Karpas-422 (cell line): ENCODE measurements at places on chromosomes 4 and X.

- DNase-seq: peak; percentile 71
These were observed at the start of gene PLXNA3 for GRCh38 chrX:154458116-154458953. Gene PLXNA3 (plus strand): TSS chrX:154458281. CDS start chrX:154460184, 1,903 bp downstream.

- DNase-seq: no peak
These were observed 53.3 kb downstream of the SLC4A4 start for GRCh38 chr4:71392109-71392508.

DNA sequence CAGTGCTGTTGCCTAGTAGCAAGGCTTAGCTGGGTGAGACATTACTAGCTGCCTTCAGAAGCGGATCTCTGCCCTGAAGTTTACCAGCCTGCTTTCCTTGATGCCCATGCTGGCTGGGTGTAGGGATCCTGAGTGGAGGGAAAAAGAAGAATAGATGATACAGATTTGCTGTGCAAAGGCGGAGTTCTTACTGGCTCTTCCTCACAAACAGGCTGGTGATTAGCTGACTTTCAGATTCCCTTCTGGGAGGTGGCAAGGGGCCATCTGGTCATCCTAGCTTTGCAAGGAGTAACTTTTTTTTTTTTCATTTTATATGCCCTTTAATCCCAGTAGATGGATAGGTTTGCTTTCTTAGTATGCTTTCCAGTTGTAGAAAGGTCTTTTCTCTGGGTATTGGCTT is 44.8 kb downstream of the SMARCA5 start:
- no peak for DNase-seq

DNA sequence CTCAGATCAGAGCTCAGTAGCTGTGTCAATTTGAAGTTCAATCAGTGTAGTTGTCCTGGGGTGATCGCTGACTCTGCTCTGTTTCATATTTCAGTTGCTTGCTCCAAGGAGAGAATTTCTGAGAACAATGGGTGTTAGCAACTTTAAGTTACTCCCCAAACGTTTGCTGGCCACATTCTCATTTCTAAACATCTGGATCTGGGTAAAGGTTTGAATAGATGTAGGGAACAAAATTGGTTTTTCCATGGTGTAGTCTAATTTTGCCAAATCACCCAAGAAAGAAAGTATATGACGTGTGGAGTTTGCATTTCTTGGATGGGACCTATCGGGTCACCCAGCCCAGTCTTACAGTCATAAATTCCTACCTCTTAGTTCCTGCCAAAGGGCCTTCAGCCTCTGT is 103.7 kb downstream of the AKAP4 start:
- DNase-seq: no peak

- DNase-seq: no peak
These were observed 138.9 kb downstream of the NPNT start for GRCh38 chr4:106034220-106034619.

- no peak for DNase-seq
These were observed 696.4 kb downstream of the DMD start for GRCh38 chrX:32514986-32515385.

- no peak for DNase-seq
These were observed 148.8 kb downstream of the HS6ST2 start for GRCh38 chrX:132809581-132809980.

- no peak for DNase-seq
These were observed 49.7 kb upstream of the IGFBP7 start for GRCh38 chr4:57159866-57160265.

DNA sequence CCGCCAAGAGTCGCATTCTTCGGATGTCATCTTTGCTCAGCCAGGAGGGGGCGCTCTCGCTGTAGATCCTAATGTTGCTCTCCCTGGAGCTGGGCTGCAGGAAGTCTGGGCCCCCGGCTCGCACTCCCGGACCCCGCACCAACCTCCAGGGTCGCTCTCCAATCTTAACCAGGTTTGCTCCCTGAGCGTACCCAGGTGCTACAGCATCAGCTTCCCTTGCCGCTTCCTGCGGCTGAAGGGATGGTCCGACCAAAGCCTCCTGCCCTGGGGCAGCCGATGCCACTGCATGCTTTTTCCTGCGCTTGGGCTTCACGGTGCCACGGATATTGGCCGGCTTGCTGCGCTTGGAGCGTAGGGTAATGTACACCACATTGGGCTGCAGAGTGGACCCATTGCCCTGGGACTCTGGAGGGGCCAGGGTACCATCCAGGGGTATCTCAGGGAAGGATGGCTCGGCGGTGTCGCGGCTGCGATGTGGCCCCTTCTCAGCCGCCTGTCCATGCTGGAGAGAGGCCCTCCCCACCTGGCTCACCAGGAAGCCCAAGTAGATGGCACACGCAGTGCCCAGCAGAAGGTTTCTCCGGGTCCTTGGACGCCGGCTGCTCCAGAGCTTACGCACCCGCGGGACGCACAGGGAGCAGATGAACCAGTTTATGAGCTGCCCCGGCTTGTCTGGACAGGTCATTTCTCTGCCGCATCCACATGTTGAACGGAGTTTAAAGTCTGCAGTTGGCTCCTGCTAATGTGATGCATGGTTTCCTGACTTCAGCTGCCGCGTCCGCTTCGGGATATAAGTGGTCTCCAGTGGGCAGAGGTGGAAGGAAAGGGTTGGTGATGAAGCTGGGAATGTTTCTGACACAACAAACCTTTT is 1.9 kb downstream of the GASK1B start:
- DNase-seq: peak; percentile 59

DNA sequence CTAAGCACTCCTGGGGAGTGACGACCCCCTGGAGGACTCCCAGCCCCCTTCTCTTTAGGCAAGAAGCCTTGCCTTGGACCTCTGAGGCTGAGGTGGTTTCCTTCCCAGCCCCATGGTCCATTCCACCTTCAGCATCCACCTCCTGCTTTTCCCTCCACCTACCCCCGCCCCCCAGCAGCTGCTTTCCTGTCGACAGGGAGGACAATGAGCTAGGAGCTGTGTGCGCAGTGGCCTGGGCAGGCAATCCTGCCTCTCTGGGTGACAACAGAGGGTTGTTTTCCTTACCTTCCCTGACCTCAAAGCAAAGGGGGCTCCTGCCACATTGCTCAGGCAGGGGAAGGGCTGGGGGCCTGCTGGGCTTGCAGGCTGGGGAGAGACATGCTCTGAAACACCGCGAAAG is 123.5 kb downstream of the BCOR start:
- DNase-seq: no peak

GRCh38 chr4:54737421-54737820 is 79.7 kb downstream of the KIT start:
- DNase-seq: no peak

DNA sequence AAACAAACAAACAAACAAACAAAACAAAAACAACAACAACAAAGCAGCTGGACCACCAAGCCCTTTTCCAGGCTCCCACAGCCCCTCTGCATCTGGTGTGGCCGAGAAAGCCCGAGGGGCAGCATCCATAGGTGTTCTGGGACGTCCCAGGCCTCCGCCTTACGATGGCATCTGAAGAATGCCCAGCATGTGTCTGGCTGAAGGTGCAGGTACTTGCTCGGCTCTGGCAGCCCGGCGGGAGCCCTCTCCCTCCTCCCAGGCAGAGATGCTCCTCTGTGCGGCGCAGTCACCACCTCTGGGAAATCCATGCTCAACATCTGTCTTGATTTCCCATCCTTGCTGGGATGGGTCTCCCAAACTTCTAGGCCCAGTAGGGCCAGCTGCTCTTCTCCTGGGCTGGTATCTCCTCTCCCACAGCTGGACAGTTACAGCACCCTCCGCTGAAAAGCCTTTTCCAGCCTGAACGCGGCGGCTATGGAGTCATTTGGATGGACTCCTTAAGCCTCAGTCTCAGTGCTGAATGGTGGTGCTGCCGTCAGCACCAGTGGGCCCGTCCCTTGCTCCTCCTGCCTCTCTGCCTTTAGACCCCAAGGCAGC is 4.3 kb downstream of the PSAPL1 start:
- no peak for DNase-seq

- DNase-seq: no peak
These were observed 63.5 kb upstream of the PLAC8 start for GRCh38 chr4:83178029-83178428.

- DNase-seq: no peak
These were observed 344.2 kb downstream of the GRIA2 start for GRCh38 chr4:157564771-157565170.

DNA sequence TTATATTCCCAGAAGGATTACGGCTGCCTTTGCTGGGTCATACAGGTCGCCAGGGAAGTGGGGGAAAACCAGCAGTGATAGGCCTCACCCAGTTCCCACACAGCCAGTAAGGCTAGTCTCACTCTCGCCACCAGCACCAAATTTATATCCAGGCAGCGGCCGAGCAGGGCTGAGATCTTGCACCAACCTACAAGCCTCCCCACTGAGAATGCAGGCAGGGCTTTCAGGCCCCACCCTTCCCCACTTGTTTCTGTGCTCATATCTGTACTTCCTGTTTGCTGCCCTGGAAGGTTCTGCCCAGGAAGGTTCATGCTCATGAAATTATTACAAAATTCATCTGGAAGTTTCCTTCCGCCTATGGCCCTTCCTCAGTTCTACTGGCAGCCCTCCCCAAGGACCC is 179.7 kb downstream of the STIM2 start:
- DNase-seq: no peak

DNA sequence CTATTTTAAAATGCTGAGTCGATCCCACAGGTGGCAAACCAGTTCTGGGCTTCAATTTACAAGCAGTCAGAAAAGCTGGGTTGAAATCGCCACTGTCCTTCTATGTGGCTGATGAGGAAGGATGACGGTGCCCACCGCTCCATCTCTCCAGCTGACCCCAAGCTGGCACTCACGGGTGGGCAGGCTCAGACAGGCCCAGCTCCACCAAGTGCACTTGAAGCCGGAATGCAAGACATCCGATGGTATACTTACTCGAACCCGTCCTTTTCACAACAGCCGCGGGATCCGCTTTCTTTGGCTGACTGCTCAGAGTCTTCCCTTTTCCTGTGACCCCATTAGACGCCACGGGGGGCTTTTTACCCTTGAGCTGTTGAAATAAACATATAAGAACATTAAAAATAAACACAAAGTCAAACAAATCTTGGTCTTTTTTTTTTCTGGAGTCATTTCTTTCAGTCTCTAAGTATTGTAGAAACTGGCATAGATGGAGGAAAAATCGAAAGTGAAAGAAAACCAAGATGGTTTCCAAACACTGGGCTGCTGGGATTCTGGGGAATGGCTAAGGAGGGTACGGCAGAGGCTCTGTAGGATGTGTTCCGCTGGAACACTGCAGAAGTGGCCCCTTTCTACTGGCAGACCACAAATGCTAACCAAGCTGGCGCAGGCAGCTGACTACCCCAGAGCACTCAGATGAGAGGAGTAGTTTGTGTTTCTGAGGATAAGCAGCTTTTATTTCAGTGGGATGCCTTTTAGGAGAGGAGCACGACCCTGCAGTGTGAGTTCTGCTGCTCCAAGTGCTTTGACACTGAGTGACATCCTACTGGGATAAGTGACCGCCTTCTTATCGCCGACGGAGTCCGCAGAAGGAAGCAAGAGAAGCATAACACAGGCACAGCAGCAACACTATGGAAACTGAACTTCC is 160.9 kb downstream of the AFAP1 start:
- DNase-seq: no peak

DNA sequence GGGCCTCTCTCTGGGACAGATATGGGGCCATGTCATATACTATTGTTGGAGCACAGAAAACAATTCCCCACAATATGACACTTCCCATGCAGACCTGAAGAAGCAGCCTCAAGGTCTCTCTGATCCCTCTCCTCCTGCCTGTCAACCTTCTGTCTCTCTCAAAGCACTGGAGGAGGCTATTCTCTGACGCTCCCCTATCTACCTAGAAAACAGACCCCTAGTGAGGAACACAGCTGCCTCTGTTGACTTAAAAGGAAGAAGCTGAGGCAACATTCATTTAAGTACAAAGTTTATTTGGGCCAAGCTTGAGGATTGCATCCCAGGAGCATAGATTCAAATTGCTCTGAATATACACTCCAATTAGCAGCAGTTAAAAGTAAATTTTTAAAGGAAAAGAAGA is 39.3 kb upstream of the NSG1 start:
- DNase-seq: no peak

DNA sequence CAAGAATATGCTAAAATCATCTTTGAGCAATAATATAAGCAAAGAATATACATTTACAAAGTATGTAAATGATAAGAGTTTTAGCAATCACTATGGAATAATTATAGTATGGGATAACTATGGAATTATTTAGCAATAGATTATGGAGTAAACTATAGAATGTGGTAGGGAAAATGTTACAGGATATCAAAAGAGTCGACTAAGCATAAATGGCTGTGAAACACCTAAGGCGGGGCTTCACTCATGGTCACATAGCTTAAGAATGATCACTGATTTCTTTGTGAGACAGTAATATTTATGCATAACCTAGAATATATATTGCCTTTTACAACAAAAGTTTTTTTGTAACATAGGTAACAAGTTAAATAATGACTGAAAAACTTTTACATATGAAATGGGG is 2049.7 kb downstream of the ARAP2 start:
- DNase-seq: no peak

DNA sequence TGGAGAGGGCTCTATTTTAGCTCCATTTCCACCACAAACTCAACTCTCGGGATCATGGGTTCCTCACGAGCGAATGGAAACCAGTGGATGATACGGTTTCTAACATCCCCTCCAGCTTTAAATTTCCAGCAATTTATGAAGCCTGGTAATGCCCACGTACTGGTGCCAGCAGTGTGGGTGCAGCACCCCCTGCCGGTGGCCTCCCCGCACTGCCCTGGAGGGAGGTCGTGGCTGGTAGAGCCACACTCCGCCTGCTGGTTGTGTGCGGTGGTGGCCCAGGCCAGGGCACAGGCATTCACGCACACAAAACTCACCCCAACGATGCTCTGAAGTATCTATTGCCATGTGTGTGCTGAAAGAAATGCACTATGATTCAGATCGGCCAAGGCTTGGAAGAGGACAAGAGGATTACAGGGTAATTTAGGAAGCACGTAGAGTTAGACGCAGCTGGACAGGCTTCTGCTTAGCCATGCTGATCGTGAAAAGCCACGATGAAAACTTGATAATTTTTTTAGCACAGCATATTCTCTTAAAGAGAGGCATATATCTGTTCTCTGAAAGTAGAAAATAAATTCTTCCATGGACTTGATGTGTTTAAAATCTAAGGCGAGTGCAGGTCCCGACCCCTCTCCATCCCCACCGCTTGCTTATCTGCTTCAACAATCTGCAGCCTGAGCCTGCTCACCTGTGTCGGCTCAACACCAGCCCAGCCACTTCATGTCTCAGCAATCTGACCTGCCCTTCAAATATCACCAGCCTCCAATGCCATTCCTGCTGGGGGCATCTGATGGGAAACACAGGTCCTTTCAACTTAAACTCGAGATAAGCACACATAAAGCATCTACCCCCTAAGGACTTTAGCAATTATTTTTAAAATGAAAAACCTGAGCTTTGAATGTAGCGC is 59.1 kb downstream of the SCD5 start:
- peak; percentile 84 for DNase-seq
